ENCODE measurements at places on chromosomes 5 and 9.

DNA sequence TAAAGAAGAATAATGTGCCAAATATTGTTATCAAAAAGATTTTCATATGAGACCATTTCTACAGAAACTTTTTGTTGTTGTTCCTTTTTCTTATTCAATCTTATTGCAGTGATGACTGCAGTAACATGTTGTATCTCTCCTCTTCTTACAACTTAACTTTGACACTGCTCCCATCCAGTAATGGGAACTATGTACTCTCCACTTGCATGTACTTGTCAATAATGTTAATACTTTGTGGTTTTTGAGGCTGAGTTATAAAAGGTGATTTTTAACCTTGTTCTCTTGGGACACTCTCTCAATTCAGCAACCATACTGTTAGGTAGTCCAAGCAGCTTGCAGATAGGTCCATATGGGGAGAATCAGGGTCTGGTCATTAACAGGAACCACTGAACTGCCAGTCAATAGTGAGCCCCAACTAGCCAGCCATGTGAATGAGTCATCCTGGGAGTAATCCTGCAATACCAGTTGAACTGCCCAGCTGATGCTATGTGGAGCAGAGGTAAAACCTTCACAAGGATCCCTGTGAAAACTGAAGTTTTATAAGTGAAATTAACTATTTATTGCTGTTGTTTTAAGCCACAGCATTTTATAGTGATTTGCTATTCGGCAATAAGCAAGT lies 199.6 kb upstream of the DAB2 start:
- DNase-seq = no peak

DNA sequence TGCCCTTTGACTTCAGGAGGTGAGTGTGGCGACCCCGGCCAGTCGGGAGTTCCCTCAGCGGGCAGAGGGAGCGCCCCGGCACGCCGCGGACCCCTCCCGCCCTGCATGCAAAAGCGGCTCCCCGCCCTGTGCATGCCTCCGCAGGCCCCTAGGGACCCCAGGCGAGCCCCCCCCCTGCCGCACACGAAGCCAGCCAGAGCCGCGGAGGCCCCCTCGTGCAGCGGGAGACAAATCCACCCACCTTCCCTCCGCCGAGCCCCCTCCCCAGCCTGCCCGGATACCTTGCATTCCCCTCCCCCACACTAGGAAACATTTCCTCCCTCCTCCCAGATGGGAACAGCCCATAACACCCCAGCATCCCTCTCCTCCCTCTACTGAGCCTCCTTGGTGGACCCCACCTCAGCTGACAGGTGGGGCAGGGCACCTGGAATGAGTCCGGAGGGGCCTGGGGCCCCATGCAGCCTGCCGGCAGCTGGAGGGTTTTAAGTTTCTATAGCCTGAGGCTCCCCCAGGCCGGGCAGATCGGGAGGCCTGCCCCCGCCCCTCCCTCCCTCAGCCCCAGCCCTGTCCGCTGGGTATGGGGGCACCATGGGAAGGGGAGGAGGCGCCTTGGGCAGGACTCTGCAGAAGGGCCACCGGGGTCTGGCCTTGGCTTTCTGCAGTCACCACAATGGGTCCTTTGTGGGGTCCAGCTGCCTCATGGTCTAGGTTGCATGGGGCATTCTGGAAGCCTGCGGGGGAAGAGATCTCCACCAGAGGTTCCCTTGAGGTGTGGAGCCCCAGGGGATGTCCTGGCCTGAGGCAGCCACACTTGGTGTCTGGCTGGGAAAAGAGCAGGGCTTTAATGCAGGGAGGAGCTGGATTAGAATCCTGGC lies 601 bp downstream of the ERGIC1 start:
- no peak for DNase-seq

DNA sequence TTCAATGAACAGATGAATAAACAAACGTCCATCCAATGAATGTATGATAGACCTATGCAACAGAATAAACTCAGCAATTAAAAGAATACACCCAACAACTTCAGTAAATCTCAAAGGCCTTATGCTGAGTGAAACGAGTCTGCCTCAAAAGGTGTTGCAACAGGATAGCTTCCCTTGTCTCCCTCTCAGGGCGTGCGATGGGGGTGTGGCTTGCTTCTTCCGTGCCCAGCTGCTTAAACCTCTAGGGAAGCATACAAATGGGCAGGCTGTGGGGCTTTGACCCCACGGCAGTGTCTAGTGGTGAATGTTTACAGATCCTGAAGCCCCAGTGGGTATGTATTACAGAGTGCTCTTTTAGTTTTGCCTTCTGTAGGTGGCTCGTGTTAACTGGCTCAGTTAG lies 87.0 kb upstream of the CCL21 start:
- no peak for DNase-seq

- no peak for DNase-seq
Measured at GRCh38 chr5:66151030-66151429, 6.9 kb downstream of the SREK1 start.

DNA sequence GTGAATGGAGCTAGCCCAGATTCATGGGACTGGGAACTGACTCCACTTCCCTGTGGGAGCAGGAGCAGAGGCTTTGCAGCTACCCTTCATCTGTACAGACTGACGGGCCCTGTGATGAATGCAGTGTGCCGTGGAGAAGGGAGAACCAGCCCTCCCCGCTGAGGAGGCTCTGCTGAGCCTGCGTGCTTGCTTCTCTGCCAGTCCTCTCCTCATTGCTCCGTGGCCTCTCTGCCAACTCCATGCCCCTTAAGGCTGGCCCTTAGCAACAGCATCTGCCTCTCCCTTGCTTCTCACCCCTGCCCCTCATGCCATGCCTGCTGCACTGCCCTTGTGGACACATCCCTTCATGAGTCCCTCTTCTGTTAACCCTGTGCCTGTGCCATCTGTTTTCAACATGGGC lies 53.6 kb downstream of the GADD45G start:
- no peak for DNase-seq

DNA sequence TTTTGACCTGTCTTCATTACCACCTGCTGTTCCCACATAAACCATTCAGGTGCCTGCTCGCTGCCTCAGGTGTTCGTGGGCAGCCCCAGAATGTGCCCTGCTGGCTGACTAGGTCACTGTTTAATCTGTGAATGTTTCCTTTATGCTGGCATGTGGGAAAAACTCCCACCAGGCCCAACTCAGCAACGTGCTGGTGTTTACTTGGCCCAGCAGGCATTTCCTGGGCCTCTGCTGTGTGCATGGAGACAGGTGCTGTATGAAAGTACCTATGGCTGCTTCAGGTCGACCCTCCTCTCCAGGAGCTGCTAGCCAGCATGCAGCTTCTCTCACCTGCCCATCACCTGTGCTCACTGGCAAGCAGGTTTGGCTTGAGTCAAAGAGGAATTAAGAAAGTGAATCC lies 65.8 kb downstream of the RAD23B start:
- no peak for DNase-seq

DNA sequence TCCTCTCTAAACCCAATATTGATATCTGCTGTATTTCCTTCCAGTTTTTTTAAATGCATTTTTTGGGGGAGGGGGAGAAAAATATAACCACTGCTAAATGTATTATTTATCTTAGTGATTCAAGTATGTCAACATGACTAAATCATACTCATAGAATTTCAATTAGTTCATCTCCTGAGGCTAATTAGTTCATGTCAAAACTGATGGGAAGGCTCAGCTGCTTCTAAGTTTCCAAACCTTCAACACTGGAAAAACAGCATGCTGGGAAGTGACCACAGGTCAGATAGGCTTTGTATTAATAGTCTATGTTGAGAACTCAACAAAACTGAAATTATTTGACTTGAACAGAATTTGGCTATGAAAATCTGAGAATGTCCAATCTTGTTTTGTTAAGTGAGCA lies 118.7 kb downstream of the TTLL11 start:
- no peak for DNase-seq

DNA sequence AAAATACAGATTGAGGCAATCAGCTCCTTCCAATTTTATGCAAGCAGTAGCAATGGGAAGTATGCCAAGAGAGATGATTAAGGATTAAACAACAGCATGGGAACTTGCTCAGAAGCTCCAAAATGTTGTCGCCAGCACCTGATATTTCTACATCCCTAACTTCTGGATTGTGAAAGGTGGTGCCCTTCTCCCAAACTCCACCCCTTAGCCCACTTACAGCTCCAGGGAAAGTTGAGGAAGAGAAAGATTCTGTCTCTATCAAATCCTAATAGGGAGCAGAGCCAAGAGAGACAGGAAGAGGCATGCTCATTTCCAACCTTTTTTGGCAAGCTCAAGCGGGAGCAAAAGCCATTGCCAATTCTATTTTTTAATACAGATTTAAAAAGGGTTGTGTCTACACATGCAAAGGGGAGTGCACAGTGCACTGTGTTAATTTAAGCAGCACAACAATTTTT lies 92.4 kb upstream of the NR3C1 start:
- peak; percentile 51 for DNase-seq

GRCh38 chr5:72767289-72768010 lies 49.0 kb upstream of the TNPO1 start:
- DNase-seq = no peak

- DNase-seq = no peak
Measured at GRCh38 chr5:109695005-109695926, 5.5 kb downstream of the MAN2A1 start.

- no peak for DNase-seq
Measured at GRCh38 chr5:67366276-67366675, 169.7 kb upstream of the CD180 start.

DNA sequence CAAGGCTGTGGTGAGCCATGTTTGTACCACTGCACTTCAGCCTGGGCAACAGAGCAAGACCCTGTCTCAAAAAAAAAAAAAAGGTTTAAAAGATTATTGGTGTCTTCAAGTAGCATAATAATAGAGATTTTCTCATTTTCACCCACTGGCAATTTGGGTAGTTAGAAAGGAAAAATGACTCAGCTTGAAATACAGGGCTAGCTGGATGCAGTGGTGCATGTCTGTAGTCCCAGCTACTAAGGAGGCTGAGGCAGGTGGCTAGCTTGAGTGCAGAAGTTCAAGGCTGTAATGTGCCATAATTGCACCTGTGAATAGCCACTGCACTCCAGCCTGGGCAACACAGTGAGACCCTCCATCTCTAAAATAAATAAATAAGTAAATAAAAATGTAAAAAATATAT lies 111.1 kb downstream of the ARRDC3 start:
- DNase-seq = no peak

GRCh38 chr5:56815658-56816545 lies 553 bp downstream of the MAP3K1 start:
- no peak for DNase-seq

DNA sequence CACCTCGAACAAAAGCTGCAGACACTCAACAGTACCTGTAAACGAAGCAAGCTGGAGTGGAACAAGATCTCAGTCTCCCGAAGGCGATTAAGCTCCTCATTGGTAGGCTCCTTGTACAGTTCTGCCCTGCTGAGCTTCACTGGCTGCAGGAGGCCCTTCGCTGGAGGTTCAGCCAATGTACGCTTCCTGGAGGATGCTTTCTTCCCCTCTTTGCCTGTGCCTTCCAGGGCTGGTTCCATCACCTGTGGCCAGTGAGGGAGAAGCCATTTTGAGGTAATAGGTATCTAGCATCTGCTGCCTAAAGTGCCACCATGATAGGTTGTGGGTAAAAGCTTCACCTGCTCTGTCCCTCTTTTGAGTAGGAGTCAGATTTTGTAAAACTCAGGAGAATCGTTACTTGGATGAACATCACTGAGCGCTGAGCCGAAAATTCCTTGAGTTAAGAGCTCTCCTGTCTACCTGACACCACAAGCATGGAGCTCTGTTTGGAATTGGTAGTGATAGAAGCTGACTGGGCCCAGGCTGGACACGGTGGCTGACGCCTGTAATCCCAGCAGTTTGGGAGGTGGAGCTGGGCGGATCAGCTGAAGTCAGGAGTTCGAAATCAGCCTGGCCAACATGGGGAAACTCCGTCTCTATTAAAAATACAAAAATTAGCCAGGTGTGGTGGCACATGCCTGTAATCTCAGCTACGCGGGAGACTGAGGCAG lies 1.4 kb downstream of the NOL6 start:
- no peak for DNase-seq

GRCh38 chr5:43687275-43687674 lies 84.3 kb downstream of the NNT start:
- no peak for DNase-seq

GRCh38 chr5:14147210-14147609 lies 4.1 kb downstream of the TRIO start:
- DNase-seq = no peak

DNA sequence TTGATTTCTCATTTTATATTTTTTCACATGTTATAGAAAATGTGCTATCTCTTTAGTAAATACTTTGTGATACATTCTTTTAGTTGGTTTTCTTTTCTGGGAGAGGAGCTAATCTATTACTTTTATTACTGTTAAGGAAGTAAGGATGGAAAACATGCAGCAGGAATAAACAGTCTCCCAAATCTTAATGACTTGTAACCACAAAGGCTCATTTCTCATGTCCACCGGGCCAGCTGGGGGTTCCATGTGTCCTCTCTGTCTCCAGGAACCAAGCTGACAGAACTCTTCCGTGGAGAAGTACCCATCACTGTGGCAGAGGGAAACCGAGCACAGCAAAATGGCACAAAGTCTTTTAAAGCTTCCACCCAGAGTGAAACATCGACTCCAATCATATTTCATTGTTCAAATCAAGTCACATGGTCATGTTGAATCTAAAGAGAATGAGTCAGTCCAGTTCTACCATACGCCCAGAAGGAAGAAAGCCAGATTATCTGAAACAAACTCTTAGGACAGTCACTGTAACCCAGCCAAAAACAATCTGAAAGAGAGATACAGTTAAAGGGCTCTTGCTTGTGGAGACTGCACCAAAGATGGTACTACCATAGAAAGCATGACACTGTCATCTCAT lies 97.1 kb upstream of the CDH6 start:
- DNase-seq = no peak

GRCh38 chr5:180206993-180207392 lies 2.0 kb downstream of the RASGEF1C start:
- no peak for DNase-seq

DNA sequence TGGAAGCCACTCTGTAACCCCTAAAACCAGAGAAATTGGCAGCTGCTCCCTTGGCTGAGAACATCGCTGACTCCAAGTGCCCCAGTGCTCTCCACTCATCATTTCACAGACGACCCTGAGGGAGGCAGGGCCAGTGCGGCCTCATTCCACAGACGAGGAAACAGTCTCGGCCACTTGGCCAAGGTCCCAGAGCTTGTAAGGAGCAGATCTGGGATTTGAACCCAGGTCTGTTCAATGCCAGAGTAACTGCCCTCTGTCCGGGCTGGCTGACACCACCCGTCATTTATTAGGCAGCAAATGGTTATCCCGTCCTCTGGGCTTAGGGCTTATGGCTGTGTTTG lies 19.9 kb upstream of the IER5L start:
- no peak for DNase-seq

DNA sequence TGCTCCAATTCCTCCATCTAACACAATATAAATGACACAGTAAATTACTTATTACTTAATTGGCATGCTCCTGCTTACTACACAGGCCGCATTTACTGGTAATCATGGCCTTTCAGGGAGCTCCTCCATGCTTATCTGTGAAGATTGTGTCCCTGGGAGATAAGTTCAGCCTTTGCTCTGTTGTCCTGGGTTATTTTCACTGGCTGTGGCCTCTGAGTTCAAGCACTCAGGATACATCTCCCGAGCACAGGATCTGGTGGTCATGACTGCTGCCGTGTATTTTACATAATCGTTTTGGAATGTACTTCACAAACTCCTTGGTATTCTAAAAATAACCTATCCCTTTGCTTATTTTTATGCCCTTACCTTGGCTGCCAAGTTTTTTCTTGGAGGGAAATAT lies 215.7 kb downstream of the ICE1 start:
- DNase-seq = no peak
